ENCODE measurements at places on chromosomes 1 and 21.

DNA sequence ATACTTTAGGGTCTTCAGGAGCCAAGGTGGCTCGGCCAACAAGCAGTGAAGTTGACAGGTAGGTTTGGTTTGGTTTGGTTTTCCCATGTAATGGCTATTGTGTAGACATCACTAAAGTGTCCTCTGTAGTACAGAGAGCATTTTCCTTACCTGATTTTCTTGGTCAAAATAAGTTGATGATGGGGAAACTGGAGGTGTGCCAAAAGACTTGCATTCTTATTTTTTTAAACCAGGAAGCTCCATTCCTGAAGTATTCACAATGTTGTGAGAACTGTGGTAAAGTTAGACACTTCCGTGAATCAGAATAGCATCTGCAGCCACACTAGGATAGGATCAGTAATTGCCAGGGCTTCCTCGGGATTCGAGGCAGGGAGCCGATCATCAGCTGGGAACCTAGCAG lies 2.9 kb downstream of the ZBTB37 start:
- peak; percentile 63 for DNase-seq

- DNase-seq: no peak
Measured at GRCh38 chr1:80919426-80919825, 881.3 kb upstream of the ADGRL2 start.

GRCh38 chr21:29371464-29371863 lies 72.7 kb downstream of the BACH1 start:
- DNase-seq: no peak

- DNase-seq: no peak
Measured at GRCh38 chr1:48107516-48107915, 110.3 kb upstream of the TRABD2B start.

DNA sequence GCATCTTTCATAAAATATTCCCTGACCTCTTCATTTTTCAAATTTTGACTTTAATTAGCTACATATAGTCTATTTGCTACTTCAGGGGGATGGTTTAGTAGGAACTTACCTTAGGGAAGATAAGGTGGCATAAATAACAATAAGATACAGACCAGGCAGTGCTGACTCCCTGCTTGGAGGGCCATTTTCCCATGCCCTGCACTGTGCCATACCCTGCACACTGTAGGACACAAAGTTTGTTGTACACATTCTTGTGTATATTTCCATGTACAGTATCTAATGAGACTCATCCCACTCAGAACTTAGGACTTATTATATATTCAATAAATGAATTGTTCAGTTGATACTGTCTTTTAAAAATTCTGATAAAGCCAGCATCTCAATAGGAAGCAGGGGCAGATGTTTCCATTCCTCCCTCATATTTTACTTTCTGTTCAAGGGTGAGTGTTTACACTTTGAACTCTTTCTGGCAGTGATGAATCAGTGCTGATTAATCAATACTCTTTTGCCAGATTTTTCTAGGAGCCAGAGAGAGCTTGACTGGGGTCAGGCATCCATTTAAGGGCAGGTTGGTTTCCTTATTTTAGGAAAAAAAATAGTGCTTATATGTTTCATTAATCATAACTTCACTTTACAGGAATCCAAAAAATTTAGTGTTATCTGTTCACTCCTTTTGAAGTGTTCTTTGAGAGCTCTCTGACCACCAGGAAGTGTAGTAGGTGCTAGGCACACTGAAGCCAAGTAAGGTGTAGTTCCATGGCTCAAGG lies 30.6 kb downstream of the MPZL1 start:
- no peak for DNase-seq

GRCh38 chr1:32894019-32894600 lies 7.1 kb downstream of the TMEM54 start:
- no peak for DNase-seq

- no peak for DNase-seq
Measured at GRCh38 chr1:14658642-14659041, 60.2 kb downstream of the KAZN start.

GRCh38 chr1:223621312-223621734 lies 44.2 kb downstream of the CAPN8 start:
- DNase-seq: no peak

GRCh38 chr1:182589931-182590330 lies 875 bp upstream of the RNASEL start:
- no peak for DNase-seq

- no peak for DNase-seq
Measured at GRCh38 chr1:44453798-44454349, 48.8 kb downstream of the RNF220 start.

DNA sequence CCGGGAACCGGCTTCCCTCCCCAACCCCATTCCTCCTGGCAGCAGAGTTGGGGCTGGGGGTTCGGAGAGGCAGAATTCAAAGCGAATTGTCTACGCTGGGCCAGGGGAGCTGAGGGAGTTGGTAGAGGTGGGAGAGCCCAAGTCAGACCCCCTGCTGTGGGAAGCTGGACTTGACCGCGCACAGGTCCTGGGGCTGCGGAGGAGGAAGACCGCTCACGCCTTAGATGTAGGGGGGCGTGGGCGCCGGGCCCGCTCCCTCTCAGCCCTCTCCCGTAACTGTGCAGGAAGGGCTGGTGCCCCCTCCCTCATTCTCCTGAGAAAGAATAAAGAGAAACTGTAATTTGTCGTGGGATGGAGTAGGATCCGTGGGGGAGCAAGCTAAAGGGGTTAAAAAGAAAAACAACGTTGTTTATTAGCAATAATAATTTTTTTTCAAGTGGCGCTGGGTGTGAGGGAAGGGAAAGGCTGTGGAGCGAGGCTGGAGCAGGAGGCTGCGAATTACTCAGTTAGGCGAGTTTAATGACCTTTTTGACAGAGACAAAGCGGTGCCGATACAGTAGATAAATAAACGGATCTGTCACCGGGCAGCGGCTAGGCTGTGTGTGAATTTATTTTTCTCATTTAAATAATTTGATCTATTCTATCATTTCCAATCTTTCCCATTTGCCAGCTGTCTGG lies 838 bp upstream of the GRIK3 start:
- DNase-seq: no peak

DNA sequence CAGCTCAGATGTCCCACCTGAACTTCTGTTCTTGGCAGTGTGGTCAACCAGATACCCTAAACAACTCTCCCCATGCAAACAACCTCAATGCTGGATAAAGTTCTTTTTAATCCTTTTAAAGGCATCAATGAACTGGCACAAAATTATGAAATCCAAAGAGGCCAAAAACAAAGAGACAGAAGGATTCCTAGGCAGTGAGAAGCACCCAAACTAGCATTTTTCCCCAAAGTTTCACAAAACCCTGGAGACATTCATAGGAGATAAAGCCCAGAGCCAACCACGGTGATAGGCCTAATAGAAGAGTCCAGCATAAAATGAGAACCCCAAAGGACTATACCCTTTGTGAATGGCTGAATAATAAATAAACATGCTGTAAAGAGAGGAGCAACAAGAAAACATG lies 50.7 kb downstream of the MATN1 start:
- DNase-seq: no peak

DNA sequence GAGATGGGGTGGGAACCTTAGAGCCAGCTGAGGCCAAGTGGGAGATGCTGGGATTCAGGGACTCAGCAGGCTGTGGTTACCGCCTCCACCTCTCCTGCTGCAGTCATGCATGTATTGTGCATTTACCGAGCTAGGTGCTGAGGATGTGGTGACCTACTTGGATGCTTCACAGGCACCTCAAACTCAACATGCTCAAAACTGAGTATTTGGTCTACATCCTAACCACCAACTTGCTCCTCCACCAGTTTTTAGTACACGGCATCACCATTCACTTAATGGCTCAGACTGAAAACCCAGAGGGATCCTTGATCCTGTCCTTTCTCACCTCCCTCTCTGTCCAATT lies 5.6 kb downstream of the CHRNB2 start:
- no peak for DNase-seq

- DNase-seq: no peak
Measured at GRCh38 chr21:20783611-20784010, 214.6 kb upstream of the NCAM2 start.

DNA sequence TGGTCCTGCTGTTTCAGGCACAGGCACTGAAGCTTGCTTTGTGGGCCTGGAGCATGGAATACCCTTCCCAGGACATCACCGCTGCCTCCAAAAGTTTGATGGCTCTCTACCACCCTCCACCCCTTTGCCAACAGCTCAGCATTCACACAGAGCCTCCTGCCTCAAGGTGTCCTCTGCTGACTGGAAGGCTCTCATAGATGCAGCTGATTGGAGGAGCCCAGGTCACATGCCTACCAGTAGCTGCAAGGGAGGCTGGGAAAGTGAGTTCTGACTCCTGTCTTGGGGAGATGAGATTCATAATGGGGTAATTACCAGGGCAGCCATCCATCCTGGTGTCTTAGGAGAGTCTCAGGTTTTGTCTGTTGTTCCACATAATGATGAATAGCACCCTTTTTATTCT lies 124.8 kb upstream of the GRIK3 start:
- DNase-seq: no peak

DNA sequence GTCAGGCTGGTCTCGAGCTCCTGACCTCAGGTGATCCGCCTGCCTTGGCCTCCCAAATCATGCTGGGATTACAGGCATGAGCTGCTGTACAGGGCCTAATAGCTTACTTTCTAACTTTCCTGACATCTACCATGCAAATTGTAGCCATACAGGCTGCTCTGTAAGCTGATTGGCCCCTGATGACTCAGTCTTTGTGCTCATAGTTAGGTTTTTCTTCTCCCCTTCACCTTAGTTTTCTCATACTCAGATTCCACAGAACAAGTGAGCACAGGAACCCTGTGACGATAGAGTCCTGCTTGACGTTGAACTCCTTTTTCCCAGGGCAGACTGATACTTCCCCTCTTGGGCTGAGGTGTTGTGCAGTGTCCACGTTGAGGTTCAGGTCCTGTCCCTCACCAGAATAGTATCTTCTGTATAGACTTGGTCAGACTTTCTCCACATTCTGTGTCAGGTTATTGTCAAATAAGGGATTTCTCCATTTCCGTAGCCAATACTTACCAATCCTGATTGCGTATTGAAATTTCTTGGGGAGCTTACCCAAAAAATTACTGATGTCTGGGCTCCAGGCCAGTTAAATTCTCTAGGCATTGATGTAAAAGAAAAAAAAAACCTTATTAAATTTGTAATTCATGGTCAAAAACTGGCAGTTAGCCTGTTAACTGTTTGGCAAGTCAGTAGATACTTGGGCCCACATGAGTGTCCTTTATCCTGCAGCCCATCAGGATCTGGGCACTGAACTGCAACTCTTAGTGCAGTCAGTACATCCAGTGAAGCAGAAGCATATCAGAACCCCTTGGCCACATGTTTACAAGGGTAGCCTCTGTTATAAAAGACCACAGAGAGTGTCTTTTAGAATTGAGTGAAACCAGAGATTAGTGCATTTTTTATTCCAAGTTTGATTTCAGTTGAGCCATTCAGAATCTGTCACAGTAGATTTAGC lies 118.2 kb downstream of the DYRK1A start:
- DNase-seq: no peak

DNA sequence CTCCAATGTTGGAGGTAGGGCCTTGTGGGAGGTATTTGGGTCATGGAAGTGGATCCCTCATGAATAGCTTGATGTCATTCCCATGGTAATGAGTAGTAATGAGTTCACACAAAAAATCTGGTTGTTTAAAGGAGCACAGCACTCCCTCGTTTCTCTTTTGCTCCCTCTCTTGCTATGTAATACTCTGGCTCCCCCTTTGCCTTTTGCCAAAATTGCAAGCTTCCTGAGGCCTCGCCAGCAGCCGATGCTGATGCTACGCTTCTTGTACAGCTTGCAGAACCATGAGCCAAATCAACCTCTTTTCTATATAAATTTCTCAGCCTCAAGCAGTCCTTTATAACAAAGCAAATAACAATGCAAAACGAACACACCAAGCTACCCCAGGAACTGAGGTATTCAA lies 80.9 kb downstream of the LHX9 start:
- no peak for DNase-seq

DNA sequence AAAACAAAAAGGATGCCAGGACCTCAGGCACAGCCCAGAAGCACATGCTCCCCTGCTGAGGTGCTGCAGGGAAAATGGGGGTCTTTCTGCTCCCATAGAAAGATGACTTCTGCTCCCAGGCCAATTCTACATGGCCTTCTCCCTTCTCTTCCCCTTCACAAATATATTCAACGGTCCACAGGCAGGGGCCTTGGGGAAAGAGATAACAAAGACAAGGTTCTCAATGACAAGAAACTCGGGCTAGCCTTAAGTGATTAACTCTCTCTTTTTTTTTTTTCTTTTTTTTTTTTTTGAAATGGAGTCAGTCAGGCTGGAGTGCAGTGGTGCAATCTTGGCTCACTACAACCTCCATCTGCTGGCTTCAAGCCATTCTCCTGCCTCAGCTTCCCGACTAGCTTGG lies 54.2 kb downstream of the H3-3A start:
- no peak for DNase-seq

GRCh38 chr1:40774266-40774998 lies 9.2 kb upstream of the KCNQ4 start:
- peak; percentile 37 for DNase-seq

GRCh38 chr1:17777818-17778217 lies 22.7 kb downstream of the ACTL8 start:
- DNase-seq: no peak

- no peak for DNase-seq
Measured at GRCh38 chr1:181525104-181525721, 41.9 kb downstream of the CACNA1E start.

DNA sequence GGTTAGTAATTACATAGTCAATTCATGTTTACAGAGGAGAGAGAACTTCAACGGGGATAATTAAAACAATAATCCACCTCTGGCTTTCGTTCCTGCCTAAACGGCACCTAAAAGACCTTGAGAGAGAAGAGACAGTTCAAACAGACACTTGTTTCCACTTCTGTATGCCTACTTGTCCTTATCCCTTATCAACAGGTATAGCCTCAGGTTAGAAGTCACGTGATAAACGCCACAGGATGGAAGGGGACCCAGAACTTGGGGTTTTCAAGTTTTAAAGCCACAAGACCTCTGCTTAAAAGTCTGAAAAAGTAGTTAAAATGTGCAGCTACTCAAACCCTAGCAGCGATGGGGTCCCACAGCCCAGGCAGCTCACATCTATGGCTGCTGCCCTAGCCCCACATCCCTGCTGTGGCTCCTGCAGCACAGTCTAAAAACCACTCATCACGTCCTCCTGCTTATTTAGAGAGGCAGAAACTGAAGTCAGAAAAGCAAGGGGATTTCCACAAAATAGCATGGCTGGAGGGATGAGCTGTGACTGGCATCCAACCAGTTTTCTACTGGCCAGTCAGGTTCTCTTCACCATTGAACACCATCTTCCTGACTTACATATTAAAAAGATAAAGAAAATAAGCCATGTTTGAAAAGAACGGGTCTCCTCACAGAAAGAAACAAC lies 51.2 kb upstream of the SEC16B start:
- DNase-seq: no peak

GRCh38 chr21:45208627-45208951 lies 79.1 kb downstream of the POFUT2 start:
- DNase-seq: no peak

DNA sequence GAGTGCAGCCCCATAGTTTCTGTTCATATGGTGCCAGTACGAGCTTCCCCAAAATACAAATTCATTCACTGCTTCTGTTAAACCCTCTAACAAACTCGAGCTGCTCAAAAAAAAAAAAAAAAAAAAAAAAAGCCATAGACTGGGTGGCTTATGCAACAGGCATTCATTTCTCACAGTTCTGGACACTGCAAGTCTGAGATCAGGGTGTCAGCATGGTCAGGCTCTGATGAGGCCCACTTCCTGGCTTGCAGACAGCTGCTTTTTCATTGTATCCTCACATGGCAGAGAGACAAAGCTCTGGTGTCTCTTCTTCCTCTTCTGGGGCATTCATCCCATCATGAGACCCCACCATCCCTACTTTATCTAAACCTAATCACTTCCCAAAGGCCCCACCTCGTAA lies 121.6 kb downstream of the PTBP2 start:
- no peak for DNase-seq

GRCh38 chr1:20587661-20588053 lies 1.2 kb upstream of the CDA start:
- DNase-seq: no peak

- no peak for DNase-seq
Measured at GRCh38 chr1:19684677-19685076, 20.0 kb downstream of the HTR6 start.

Measured in endothelial cell of umbilical vein (primary cell).